ENCODE measurements at places on chromosomes 1 and 21.

GRCh38 chr21:33039536-33039935 is 13.8 kb downstream of the OLIG2 start:
- no peak for DNase-seq

GRCh38 chr1:56068210-56068609 is 511.2 kb downstream of the PLPP3 start:
- DNase-seq = no peak

DNA sequence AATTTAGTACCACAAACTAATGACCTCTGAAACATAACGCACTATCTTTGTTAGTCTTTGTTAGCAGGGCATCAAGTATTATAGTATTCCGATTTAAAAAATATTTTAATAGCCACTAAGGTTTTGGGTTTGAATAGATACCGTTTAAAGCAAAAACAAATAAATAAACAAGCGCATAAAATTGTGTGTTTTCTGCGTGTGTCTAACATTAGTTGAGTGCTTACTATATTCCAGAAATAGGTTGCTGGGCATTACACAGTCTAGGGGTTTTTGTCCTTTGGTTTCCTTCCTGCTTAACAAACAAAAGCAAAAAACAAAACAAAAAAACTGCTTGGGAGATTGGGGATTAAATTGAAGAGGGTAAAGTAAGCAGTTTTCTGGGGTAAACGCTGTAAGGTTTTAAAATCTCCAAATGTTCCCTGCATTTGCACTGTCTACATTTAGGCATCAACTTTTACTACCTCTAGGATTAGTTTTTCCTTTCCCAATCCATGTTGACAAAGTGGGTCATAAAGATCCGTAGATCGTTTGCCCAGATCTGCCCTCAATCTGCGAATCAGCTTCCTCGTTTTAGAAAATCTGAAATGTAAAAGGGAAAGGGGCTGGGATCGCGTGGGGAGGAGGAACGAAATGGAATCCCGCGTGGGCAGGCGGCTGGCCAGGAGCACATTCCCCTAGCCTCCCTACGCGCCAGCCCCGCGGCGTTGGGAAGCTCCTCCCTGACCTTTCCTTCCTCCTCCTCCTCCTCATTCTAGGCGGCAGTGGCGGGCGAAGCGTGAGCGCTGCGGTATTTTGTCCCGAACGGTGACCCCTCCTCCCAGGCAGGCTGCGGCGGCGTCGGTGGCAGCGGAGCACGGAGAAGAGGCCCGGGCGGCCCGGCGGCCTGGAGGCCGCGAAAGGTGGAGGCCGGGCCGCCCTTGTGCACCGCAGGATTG is at the start of gene KCTD3:
KCTD3 (plus strand) TSS at position 749 of the 935 bp plus-strand sequence. CDS start 382 bp downstream, outside the sequence.
- DNase-seq = no peak

- no peak for DNase-seq
Measured at GRCh38 chr1:16178596-16179497, 23.0 kb upstream of the EPHA2 start.

Measured in GM13976 (cell line).